ENCODE measurements at places on chromosomes 2 and 18.

DNA sequence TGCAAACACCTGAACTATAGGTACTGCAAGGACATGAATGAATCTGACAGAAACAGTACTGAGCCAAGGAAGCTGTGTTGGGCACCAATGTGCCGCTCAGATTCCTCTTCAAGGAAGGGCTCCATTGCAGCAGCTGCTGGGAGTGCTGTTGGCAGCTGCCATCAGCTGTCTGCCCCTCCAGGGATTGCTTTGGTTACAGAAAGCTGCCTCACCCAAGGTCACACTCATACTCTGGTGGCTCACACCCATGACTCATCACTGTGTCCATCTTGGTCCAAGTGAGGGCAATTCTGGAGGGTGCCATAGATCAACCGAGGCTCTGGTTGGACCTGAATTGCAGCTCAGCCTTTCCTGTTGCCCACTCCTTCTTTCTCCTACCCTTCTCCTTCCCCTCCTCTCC, 24.4 kb upstream of the TRPM8 start:
- DNase-seq: no peak

GRCh38 chr2:201403880-201404279, 46.7 kb upstream of the FLACC1 start:
- no peak for DNase-seq

GRCh38 chr2:203781151-203781550, 74.7 kb downstream of the CD28 start:
- DNase-seq: no peak

- no peak for DNase-seq
These were observed 2.0 kb downstream of the RAPH1 start for GRCh38 chr2:203532957-203533658.

GRCh38 chr2:192186806-192187205, 7.9 kb downstream of the TMEFF2 start:
- no peak for DNase-seq

Data from spleen (tissue), 13 donors.